A172 (cell line): ENCODE measurements at places on chromosomes 5 and 9.
A peak's percentile ranks its signal among the peaks of the same experiment; 100 is the strongest.

DNA sequence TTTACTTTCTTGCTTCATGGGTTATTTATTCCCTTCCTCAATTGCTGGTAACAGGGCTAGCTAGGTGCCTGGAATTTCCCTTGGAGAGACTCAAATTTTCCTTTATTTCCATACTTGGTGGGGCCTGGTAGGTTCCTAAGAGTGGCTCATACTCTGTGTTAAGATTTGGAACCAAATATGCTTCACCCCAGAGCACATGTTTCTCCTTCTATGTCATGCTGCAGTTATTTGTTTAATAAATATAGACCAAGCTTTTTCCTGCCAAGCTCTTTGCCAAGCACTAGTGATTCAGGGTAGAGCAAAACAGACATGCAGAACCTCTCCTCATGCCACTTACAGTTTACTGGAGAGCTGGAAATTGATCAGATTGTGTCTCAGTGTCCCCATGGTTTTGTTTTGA lies 290.3 kb upstream of the SGCD start:
- DNase-seq, result no peak

- no peak for DNase-seq
Observed at GRCh38 chr9:69020301-69021145, 6.6 kb upstream of the PRKACG start.

- no peak for DNase-seq
Observed at GRCh38 chr9:130739081-130739480, 45.5 kb downstream of the EXOSC2 start.

GRCh38 chr9:87513161-87513560 lies 15.5 kb downstream of the DAPK1 start:
- DNase-seq, result no peak

GRCh38 chr9:28163619-28164018 lies 590.3 kb upstream of the C9orf72 start:
- no peak for DNase-seq

DNA sequence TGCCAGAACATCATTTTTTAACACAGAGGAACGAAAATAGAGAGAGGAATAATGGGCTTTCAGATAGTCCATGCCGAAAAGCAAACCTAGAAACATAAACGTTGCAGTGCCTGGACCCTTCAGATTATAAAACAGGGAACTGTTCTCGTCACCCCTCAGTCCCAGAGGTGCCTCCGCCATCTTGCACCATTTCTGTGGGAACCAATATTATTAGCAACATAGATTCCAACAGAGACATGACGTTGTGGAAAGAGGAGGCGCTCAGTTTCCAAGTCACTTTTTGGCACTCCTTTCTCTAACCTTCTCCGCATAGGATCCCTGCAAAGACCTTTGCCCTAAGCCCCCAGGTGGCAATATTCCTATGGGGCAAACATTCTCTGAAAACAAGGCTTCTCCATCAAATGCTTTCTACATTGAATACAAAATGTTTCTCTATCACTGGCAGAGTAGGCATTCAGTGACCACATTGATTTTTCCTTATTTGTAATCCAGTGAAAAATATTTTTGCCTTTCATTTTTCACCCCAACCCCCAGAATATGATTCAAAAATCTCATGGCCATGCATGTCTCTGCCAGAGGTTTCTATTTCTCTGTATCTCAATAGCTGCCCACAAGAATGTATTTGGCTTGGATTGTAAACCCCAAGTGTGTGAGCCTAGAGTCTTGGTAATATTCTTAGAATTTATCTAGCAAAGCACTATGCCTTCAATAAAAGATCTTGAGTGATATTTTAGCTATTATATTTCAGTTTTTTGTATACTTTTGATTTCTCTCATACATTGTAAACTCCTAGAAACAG lies 500.8 kb upstream of the WWC1 start:
- no peak for DNase-seq

GRCh38 chr9:105883847-105884246 lies 189.5 kb downstream of the TMEM38B start:
- DNase-seq, result no peak

- DNase-seq, result no peak
Observed at GRCh38 chr9:8652255-8652654, 852.7 kb upstream of the DMAC1 start.

DNA sequence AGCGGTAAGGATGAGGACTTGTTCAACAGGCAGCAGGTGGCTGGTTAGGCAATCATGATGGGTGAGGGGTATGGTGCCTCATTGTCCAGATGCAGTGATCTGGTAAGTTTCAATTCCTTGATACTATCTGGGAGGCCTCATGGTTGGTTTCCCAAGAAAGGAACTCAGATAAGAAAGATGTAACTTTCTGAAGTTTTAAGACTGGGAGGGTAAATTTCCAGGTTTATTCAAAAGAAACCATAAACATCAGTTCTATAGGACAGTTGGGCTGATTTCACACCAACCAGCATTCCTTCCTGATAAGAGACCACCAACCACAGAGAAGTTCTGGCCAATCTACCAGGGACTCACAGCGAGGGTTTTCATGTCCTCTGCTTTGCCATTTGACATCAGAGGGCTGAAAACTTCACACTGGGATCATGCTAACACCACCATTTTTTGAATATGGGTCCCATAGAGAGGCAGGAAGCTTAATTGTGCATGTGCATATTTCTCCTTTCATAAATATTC lies 773 bp upstream of the AGGF1 start:
- DNase-seq, result no peak

- no peak for DNase-seq
Observed at GRCh38 chr5:32197032-32197431, 22.9 kb upstream of the GOLPH3 start.

- DNase-seq, result no peak
Observed at GRCh38 chr5:91031402-91031752, 351.7 kb downstream of the ARRDC3 start.

DNA sequence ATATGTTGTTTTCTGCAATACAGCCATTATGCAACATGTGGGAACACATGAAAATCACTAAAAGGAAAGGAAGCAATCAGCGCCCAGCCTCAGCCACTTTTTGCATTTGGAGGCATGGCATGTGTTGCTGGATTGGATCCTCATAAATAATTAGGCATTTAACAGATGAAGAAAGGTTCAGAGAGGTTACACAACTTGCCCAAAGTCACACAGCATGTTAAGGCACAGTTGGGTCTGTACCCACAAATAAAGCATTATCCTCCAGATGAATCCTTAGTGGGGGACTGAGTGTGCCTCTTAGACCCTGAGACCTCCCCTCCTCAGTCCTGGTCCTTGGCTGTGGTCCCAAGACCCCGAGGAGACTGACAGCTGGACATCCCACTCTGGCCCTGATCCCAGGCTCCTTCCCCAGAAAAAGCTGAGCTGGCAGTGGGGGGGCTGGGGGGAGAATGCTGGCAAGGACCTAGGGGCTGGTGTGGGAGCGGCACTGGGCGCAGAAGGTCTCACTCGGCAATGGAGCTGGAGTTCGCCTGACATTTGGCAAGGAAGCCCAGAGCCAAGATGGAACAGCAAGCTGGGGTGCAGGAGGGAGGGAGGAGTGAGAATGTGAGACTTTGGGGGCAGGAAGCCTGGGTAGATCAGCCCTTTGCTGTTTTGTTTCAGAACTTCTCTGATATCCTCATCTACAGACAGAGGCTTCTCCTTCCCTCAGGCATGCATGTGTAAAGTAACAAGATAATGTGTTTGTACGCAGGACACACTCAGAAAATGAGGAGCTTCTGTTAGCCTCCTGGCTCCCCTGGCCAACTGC lies 6.9 kb upstream of the AKNA start:
- no peak for DNase-seq

- no peak for DNase-seq
Observed at GRCh38 chr5:5398071-5398470, 24.4 kb upstream of the ICE1 start.

GRCh38 chr9:80945436-80945835 lies 743.9 kb downstream of the TLE1 start:
- no peak for DNase-seq

- no peak for DNase-seq
Observed at GRCh38 chr5:6714226-6715041, 1.2 kb downstream of the TENT4A start.

DNA sequence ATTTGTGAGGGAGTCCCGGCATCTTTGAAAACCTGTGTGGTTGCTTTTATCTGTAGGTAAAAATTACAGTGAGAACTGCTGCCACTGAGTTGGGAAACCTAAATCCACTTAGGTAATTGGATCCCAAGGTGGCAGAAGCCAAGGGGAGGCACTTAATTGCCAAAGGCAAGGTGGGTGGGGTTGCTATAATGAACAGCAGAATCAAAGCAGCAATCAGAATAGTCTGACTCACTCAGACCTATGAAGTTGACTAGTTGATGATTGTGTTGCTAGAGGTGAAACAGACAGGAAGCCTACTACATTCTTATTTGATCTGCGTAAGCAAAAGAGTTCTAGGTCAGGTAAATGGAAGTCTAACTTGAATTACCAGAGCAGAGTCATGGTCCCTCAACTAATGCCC lies 17.3 kb upstream of the BICD2 start:
- no peak for DNase-seq

- DNase-seq, result no peak
Observed at GRCh38 chr5:149745943-149746324, 15.8 kb downstream of the PPARGC1B start.

- no peak for DNase-seq
Observed at GRCh38 chr5:39119404-39120051, 45.3 kb upstream of the RICTOR start.

GRCh38 chr9:97475059-97475458 lies 26.4 kb upstream of the TMOD1 start:
- DNase-seq, result peak; percentile 17

- no peak for DNase-seq
Observed at GRCh38 chr9:113587471-113588031, 124.0 kb downstream of the RGS3 start.

DNA sequence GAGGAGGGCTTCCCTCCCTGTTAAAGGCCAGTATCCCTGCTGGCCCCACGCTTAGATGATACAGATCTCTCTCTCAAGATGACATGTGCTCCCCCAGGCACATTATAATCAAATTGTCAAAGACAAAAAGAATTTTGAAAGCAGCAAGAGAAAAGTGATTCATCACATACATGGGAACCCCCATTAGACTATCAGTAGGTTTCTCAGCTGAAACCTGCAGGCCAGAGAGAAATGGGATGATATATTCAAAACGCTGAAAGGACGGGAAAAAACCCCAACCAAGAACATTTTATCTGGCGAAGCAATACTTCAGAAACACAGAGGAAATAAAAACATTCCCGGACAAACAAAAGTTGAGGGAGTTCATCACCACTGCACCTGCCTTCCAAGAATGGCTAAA lies 78.7 kb downstream of the CAMSAP1 start:
- DNase-seq, result no peak

GRCh38 chr5:142825378-142826089 lies 55.4 kb downstream of the ARHGAP26 start:
- DNase-seq, result peak; percentile 73

- no peak for DNase-seq
Observed at GRCh38 chr5:55031492-55031891, 7.4 kb downstream of the GZMK start.
